ENCODE measurements at places on chromosomes 7 and 10.
A peak's percentile ranks its signal among the peaks of the same experiment; 100 is the strongest.

DNA sequence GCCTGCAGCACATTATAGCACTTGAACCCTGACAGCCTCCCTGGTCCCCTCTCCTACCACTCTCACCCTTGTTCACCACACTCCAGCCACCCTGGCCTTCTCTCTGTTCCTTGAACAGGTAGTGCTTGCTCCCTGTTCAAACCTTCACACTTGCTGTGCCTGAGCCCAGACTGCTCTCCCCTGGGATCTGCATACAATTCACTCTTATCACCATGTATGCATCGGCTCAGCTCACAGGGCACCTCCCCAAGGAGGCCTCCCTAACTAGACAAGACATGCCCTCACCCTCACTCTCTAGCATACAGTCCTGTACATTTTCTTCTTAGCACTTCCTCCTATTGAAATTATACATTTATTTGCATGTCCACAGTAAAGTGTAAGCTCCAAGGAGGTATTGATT, 59.3 kb downstream of the FAM13C start:
- DNase-seq: no peak

- peak; percentile 35 for DNase-seq
These were observed 37.2 kb upstream of the PCBD1 start for GRCh38 chr10:70925377-70926225.

DNA sequence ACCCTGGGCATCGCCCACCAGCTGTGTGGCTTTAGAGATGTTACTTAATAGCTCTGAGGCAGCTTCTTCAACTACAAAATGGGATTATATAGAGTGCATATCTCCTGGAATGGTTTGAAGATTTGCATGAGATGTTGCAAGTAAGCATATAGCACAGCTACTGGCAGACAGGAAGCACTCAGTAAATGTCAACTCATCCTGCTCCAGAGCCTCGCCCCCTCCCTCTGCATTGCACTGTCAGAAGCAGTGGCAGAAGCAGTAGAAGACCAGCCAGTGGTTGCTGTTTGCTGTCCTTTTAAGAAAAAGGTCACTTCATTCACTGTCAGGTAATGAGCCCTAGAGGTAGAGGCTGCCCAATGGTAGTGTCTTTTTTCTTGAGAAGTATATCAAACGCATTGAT, 180.0 kb upstream of the GHITM start:
- no peak for DNase-seq

DNA sequence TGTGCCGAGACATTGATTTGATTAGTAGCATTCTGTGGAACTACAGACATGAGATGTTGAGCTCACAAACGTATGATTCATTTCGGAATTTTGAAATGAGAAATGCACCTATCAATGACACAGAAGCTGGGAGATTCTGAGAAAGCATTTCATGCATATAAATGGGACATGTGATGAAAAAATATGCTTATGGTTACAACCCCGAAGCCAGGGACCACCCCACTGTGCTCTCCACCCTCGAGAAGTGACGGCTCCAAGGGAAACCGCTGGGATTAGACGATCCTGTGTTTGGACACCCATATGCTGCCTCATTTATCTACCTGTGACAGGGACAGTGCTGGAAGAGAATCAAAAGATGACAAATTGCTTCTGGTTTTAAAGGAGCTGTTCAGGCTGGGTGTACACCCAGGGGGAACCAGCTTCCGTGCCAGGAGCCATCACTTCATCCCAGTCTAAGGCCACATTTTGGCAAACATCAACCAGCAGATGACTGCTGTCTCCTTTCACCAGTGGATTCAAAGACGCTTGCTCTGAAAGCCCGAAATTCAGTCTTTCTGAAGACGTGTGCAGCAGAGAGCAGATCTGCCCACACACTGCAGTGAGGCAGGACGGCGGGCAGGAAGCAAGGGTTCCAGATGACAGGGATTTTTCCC, 109.9 kb downstream of the ATXN7L1 start:
- DNase-seq: no peak

DNA sequence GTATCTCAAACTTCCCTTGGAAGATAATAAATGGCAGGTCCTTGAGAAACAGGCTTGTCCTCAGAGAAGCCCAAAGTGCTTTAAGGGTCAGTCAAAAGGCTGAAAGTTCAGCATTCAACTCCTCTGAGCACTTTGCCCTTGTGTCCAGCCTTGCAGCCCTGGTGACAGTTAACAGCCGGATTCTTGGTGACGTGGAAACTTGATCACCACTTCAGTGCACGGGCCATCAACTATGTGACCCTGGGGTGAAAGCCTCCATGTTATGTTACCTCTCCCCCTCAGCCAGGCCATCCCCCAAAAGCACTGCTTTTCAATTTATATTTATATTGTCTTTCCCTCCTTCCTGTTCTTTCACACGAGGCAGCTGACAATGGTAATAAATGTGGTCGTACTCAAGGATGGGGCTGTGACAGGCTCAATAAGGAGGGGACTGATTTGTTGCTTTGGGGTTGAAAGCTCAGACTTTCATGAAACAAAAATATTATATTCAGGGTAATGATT, 164.0 kb upstream of the NRP1 start:
- DNase-seq: no peak

- DNase-seq: no peak
These were observed 176.5 kb upstream of the PHF14 start for GRCh38 chr7:10797157-10797556.

Measured in CD4-positive, alpha-beta T cell treated with Interleukin-1 beta for 1 hour (primary cell).